Fibroblast of lung (primary cell): ENCODE measurements at places on chromosomes 16 and 17. TPM values are rescaled to one million over a fixed set of nuclear protein-coding genes. Genes with fewer than 3 reads are reported as not detected.

DNA sequence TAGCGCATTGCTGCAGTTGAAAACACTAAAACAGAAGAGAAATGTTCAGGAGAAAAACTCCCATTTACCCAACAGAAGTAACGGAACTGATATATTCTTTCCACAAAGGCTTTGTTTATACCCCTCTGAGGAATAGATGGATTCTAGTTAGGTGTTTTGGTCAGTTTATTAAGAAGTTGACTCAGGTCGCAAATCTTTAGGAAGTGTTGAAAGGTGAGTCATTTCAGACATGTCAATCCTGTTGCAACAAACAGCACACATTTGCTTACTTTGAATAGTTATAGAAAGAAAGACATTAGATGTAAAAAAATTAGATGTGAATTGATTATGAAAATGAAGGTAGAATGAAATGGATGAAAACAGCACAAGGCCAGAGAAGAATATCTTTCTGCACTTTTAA, 941.0 kb downstream of the KCNJ2 start:
- DNase-seq = no peak

DNA sequence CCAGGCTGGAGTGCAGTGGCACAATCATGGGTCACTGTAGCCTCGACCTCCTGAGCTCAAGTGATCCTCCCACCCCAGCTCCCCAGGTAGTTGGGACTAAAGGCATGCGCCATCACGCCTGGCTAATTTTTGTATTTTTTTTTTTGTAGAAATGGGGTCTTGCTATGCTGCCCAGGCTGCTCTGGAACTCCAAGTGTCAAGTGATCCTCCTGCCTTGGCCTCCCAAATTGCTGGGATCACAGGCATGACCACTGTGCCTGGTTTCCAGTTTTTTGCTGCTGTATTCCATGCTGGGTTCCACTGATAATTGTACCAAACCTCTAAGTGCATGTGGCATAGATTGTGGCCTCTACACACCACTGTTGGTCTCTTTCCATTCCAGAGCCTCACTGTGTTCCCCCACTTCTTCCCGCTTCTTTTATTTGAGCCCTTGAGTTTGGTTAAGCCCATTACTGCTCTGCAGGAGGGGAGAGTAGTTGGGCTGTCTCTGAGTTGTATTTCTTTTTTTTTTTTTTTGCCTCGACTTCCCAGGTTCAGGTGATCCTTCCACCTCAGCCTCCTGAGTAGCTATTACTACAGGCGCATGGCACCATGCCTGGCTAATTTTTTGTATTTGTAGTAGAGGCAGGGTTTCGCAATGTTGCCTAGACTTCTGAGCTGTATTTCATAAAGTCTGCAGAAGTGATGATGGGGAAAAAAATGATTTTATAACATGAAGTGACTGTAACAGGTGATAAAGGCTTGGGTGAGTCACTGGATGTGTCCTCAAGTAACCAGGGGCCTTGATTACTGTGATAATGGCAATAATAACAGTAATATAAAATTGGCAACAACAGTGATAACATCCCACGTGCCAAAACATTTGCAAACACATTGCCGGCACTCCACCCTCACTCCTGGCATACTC, 30.0 kb downstream of the EEF2K start:
- peak; percentile 36 for DNase-seq

GRCh38 chr16:23434380-23434779, 18.6 kb downstream of the COG7 start:
- DNase-seq = peak; percentile 51

DNA sequence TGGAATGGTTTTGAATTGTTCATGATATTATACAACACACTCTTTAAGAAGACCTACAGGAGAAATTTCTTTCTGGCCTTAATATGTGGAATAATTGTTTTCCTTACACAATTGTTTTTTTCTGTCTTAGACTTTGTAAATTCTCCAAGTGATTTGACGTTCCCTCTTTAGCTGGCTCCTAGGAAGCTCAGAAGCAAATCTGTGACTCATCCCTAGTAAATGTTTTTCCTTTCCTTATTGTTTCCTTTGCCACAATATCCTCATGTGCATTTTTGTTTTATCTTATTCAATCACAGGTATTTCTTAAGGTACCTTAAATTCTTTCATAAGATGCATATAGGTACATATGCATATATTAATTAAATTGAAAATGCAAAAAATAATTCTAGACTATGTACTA, 13.5 kb downstream of the KIAA0753 start:
- peak; percentile 38 for DNase-seq

DNA sequence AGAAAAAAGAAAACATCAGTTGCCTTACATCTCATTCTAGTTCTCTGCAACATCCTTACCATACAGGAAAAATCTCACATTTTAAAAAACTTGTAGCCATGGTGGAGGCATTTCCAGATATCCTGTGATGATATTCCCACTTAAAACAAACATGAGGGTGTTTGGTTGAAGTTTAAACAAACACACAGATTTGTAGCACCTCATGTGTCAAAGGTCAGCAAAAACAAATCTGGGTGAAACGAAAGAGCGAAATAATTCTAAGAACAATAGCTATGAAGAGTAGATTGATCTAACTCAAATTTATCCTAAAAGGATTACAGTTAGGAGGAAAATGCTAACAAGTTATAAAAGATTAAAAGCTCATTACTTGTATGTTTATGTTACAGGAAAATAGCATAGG, 83.1 kb upstream of the IRX5 start:
- DNase-seq = no peak

GRCh38 chr17:12599186-12599920, 66.3 kb upstream of the MYOCD start:
- DNase-seq = peak; percentile 59

- DNase-seq = peak; percentile 45
Observed at GRCh38 chr16:50665128-50665878, 15.8 kb downstream of the SNX20 start.

DNA sequence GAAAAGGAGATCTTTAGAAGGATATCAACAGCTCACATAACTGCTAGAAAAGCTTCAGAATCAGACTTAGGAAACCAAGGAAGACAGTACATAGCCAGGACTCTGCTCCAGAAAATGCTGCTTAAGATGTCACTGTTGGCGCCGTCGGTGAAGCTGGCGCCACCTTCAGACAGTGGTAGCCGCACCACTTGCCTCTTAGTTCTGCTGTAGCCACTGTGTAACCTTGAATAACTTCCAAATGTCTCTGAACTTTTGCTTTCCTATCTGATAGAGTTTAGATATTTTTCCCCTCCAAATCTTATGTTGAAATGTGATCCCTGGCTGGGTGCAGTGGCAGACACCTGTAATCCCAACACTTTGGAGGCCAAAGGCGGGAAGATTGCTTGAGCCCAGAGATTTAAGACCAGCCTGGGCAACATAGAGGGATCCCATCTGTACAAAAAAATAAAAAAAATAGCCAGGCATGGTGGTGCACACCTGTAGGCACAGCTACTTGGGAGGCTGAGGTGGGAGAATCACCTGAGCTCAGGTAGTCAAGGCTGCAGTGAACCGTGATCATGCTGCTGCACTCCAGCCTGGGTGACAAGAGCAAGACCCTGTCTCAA, 6.3 kb upstream of the USP31 start:
- no peak for DNase-seq

DNA sequence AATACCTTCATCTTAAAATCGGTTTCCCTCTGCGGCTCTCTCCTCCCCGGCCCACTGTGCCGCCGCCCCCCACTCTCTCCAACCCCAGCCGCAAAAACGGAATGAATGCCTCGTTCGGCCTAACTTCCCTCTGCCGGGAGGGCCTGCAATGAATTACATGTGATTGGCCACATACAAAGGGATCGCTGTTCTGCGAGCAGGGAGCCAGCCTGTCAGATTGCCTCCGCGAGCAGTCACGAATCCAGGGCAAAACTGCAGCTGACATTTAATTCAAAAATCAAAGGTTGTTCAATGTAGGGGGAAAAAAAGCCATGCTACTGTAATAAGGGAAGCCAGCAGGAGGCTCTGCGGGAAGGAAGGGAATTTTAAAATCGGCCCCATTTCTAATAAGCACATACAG, 84.9 kb downstream of the TBC1D16 start:
- DNase-seq = no peak

GRCh38 chr17:55532670-55533069, 21.4 kb upstream of the SMIM36 start:
- no peak for DNase-seq

GRCh38 chr16:16027728-16028310, 78.4 kb downstream of the ABCC1 start:
- DNase-seq = no peak

DNA sequence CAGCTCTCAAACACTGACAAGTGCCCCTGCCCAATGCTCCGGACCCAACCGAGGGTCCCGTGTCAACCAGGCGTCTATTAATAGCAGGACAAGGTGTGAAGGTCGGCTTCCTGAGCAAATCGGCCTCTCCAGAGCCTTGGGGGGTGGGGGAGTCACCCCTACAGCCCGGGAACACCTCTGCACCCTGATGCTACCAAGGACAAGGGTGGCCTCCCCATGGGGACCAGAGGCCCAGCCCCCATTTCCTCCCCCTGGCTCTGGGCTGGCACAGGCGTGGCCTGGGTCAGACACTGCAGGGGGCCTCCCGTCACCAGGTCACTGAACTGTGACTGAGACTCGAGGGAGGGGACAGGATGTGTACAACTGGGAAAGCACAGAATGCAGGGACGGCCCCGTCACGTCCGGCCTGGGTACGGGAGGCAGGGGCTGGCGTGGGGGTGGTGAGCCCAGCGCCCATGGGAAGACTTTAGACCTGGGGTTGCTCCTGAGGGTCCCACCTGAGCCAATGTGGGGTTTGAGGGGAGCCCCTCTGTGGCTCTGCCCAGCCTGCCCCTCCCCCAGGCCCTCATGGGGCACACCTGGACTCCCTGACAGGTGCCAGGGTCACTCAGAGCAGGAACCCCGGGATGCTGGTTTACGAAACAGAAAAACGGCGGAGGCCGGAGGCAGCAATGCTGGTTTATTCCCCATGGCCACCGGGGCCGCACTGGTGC, 579 bp upstream of the CYBA start:
- DNase-seq = no peak

DNA sequence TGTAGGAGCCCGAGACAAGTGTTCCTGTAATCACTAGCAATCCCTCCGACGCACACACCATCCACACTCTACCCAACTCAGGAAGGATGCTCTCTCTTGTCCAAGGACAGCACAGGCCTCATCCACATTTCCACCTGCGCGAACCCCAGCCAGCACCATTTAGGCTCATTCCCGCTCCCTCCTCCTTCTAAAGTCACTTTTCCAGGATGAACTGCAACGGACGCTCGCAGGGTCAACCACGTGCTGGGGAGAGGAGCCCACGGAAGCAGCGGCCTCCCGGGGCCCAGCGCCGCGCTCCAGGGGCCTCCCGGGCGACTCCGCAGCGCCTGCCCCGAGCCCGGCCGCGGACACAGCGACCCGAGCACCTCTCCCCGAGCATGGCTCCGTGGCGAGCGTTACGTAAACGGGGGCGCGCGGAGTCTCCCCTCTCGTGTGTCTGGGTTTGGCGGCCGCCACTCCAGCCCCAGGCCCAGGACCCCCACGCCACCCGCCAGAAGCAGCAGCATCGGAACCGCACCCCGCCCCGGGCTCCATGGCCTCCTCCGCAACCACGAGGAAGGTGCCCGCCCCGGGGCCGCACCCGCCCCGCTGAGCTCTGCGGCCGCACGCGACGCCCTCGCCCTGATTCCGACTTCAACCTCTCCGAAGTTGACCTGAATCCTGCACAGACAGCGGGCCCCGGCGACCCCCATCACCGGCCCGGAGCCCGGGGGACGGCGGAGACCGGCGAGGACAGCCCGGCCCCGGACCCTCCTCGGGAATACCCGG, 668 bp downstream of the USP36 start:
- peak; percentile 81 for DNase-seq

GRCh38 chr16:49932434-49932833, 76.5 kb upstream of the ZNF423 start:
- no peak for DNase-seq

DNA sequence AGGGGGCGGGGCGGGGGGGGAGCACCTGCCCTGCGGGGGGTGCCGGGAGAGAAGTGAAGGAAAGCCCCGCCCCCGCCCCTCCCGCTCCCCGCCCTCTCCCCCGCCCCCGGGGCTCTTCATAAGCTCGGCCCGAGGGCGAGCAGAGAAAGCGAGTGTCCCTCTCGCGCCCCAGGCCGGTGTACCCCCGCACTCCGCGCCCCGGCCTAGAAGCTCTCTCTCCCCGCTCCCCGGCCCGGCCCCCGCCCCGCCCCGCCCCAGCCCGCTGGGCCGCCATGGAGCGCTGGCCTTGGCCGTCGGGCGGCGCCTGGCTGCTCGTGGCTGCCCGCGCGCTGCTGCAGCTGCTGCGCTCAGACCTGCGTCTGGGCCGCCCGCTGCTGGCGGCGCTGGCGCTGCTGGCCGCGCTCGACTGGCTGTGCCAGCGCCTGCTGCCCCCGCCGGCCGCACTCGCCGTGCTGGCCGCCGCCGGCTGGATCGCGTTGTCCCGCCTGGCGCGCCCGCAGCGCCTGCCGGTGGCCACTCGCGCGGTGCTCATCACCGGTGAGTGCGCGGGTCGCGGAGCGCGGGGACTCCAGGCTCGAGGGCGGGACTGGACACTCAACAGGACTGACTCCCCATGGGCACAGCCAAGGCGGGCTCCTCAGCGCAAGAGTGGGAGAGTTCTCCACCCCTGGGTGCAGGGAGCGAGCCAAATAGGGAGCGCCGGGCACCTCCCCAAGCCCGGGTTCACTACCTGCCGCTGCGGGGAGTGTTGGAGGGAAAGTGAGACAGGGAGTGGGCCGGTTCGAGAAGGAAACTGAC, at the start of gene HSD11B2:
TSS of gene HSD11B2 (plus strand) at position 145 of the 798 bp plus-strand sequence. CDS start at position 273, 128 bp downstream.
- peak; percentile 38 for DNase-seq

DNA sequence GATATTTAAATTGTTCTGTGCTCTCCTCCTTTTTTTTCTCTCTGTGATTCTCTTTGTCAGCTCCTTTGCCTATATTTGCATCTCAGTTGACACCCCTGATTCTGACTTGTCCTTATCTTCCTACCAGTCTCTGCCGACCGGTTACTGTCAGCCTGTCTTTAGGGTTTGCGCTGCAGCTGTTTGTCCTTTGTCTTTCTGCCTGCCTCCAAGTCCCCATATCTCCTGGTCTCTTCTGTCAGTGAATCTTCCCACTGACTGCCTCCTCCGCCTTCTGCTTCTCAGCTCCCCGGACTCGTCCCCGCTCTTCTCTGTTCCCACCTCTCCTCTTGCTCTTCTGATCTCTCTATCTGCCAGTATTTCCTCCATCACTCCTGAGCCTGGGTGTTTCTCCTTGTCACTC, 5.2 kb downstream of the TLCD2 start:
- no peak for DNase-seq

DNA sequence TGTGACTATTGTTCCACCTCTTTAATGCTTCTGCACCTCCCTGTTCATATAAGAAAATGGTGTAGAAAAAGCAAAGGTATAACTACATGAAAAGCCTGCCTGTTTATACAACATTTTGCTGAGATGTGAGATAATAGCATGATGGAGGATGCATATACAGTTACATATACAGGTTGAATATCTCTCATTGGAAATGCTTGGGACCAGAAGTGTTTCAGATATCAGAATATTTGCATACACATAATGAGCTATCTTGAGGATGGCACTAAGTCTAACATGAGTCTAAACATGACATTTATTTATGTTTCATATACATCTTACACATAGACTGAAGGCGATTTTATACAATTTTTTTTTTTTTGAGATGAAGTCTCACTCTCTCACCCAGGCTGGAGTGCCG, 5.7 kb upstream of the WSB1 start:
- DNase-seq = no peak

GRCh38 chr17:48293319-48294019, 136.5 kb downstream of the SKAP1 start:
- DNase-seq = no peak

The TERB1 gene
- under 0.01 and 0.17 TPM in 2 replicates for total RNA-seq

The CCDC144A gene
- total RNA-seq = 11.7 and 12.3 TPM in 2 replicates

The KCNH6 gene
- not detected in 2 replicates for total RNA-seq

The CTRB2 gene
- total RNA-seq = not detected in 2 replicates

The TBC1D3I gene
- total RNA-seq = under 0.01 and 0.51 TPM in 2 replicates

The RNF227 gene
- total RNA-seq = 1.8 and 3.9 TPM in 2 replicates

The TBC1D26 gene
- 0.17 TPM in 1 of 2 replicates, not detected in the other for total RNA-seq

The GCGR gene
- total RNA-seq = not detected in 2 replicates

The PIGQ gene
- 20.5 and 22.3 TPM in 2 replicates for total RNA-seq
